CD4-positive, CD25-positive, alpha-beta regulatory T cell (primary cell): ENCODE measurements at places on chromosomes 3 and 15.
A peak's percentile ranks its signal among the peaks of the same experiment; 100 is the strongest.

- DNase-seq: no peak
Observed at GRCh38 chr15:77853910-77854309, 221.2 kb upstream of the LINGO1 start.

GRCh38 chr3:169112153-169112892 is 551.2 kb downstream of the MECOM start:
- no peak for DNase-seq

DNA sequence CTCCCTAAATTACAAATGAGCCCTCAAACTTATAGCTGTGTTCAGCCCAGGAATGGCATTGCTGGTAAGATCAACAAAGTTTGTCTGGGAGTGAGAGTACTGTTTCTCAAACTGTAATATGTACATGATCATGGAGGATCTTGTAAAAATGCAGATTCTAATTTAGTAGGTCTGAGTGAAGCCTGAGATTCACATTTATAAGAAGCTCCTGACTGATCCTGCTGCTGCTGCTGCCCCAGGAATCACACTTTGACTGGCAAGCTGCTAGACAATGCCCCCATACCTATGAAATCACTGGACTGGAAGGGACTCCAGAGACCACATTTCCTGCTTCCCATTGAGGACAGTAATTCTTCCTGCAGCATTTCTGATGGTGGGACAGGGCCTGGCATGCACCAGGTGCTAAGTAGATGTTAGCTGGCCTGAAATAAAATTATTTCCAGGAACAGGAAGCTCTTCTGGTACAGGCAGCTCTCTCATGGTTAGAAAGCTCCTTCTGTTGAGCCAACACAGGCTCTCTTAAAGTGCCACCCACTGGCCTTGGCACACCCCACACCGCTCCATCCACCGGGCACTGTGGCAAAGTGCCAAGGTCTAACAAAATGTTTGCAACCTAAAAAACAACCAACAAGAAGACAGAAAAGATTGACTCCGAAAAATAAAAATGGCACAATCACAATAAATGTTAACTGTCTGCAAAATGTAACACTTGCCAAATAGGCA is 36.7 kb upstream of the ZNF710 start:
- DNase-seq: peak; percentile 23

DNA sequence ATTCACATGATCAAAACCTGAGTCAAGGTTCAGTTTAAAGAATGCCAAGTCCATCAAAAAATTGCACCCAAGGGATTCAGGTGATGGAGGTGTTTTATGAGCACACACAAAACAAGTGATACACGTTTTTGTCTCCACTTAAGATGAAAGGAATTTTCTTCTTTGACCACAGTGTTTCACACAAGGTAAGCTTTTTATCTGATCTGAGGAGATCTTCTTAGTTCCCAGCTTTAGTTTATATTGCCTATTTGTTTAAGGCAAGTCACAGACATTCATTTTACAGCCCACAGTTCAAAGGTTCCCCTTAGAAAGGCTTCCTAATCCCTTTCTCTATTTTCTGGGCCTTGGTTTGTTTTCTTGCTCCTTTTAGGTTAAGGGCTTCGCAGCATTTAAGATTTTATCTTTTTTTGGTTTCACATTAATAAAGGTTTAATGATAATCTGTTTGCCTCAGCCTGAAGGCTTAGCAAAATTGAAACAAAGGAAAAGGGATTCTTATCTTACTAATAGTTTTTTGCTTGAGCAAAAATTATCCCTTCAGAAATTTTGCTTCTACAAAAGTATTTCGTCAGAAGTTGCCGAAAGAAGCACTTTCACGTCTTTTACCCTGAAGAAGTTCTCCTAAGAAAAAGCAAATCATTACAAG is 420.5 kb upstream of the NAALADL2 start:
- no peak for DNase-seq

GRCh38 chr3:129419476-129419875 is 9.0 kb downstream of the EFCAB12 start:
- DNase-seq: no peak

DNA sequence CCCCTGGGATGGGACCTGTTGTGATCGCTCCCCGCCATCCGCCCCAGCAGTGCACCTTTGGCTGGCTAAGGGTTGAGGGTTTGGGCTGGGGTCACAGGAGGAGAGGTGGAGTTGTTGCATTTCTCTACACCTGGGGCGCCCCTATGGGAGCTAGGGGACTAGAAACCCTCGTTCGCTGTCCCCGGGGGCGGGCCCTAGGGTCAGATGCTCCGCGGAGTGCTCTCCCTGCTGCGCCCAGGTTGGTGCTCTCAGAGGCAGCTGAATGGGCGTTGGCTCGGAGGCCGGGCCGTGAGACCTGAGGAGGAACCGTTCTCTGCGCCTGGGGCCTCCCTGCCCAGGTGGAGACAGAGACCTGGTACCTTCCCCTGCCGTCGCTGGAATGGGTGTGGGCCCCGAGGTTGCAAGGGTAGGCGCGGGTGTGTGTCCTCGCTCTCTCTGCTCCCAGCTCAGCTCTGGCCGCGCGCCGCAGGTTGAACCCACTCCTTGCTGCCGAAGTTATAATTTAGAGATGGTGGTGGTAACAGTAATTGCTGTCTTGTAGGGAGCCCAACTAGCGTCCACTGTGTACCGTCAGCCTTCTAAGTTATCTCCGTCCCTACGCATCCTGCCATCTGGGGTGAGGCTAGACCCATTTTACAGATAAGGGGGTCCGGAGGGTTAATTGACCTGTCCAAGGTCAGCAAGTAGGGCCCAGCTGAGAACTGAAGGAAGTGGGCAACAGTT is 965 bp downstream of the FLNB start:
- DNase-seq: peak; percentile 72

GRCh38 chr3:100463002-100463401 is 29.4 kb upstream of the TMEM45A start:
- no peak for DNase-seq

GRCh38 chr15:89004726-89005030 is 83.6 kb upstream of the ABHD2 start:
- no peak for DNase-seq
